Stimulated activated CD8-positive, alpha-beta memory T cell treated with anti-CD3 and anti-CD28 coated beads, Interleukin-4, amount 100 ng/mL, for 1 hour (primary cell): ENCODE measurements at places on chromosomes 1 and 21.

DNA sequence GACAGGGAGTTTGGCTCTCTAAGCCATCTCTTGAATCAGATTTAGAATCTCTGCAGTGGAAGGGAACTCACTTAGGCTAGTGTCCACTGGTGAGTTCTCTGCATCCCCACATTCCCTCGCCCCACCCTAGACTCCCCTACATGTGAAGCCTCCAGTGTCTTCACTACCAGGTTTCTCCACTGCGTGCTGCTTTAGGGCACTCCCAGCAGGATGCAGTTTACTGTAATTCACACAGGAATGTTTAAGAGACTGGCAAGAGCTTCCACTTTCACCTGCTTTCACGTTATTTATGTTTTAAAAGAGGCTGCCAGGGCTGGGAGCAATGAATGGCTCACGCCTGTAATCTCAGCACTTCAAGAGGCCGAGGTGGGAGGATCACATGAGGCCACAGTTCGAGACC lies 60.2 kb downstream of the KAZN start:
- no peak for DNase-seq

DNA sequence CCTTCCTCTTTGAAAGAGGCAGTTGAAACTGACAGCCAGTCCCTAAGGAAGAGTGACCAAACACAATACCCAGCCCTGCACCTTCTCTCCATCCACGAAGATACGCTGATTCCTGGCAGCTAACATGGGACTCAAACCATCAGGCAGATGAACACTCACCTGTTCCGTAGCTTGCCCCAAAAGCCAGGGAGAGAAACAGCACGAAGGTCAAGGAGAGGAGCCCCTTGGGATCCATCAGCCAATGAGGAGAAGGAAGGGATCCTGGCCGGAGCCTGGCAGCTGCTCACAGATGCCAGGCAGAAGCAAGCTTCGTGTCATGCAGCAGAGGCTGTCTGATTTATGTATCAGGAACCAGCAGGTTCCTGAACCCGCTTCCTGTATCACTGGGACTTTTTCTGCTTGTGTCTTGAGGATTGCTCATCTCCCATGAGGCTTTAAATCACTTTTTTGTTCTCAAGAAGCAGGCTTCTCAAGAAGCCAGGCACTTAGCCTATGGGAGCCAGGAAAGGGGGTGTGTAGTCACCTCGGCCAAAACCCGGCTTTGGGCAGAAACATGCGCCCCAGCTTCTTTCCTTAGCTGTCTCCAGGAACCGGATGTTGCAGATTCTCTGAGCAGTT lies at the start of gene SLAMF1:
Gene SLAMF1 (minus strand): TSS at position 334 of the 618 bp plus-strand sequence. CDS start 99 bp downstream, at position 235.
- DNase-seq: no peak

- no peak for DNase-seq
These were observed 89.8 kb upstream of the KCNE2 start for GRCh38 chr21:34274001-34274400.

DNA sequence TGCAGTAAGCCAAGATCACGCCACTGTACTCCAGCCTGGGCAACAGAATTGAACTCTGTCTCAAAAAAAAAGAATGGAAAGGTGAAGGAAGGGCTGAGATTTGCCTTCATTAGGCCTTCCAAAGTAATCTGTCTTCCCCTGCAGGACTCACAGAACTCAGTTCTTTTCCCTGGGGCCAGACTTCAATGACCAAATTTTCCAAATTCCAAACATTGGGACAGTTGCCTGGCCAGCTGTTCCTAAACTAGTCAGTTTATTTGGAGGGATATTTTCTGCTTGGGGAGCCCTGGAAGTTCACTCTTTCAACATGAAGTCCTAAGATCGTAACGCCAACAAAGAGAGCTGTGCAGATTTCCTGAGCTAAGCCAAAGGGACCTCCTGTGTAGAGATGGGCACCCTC lies 5.4 kb upstream of the DEDD start:
- DNase-seq: no peak

DNA sequence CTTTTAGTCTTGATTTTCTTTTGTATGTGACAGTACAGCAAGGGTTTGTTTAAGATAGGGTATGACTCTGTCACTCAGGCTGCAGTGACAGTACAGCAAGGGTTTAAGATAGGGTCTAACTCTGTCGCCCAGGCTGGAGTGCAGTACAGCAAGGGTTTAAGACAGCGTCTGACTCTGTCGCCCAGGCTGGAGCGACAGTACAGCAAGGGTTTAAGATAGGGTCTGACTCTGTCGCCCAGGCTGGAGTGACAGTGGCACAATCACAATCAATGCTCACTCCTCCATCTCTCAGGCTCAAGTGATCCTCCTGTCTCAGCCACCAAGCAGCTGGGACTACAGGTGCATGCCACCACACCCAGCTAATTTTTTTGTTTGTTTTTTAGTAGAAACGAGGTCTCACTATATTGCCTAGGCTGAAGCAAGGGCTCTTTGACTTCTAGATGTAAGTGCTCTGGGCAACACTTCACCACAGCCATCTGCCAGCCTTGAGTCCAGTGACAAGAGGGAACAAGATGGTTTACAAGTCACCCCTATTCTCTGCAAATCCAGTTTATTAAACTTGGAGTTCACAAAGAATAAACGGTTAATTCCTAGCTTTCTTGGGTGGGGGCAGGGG lies 965 bp upstream of the SH2D5 start:
- no peak for DNase-seq

DNA sequence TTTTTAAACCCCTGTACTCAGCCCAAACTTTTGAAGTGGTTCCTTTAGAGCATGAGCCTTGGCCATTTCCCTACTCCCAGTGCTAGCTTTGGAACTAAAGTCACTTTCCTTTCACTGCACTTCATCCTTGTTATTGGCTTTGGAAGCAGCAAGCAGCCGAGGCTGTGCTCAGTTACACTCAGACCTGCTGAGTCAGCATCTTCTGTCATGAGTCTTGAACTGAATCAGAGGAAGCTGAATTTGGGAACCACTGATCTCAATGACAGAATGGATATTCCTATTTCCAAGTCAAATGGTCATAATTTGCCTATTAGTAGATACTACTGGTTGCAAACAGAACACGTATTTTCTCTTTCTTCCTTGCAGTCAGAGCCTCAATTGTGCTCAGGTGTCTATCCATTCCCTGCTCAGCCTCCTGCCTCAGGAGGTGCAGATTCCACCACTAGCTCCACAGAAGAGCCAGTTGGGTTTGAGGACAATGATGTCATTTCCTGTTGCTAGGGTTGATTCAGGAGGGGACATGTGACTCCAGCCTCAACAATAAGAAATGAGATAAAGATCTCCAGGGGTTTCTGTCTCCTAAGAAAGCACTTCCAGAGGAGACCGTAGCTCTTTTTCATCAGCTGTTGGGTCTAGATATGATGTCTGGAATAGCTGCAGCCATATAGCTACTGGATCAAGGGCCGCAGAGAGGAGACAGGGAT lies 44.9 kb upstream of the NTPCR start:
- no peak for DNase-seq

- no peak for DNase-seq
These were observed 112.0 kb upstream of the CHRM3 start for GRCh38 chr1:239274242-239274830.

DNA sequence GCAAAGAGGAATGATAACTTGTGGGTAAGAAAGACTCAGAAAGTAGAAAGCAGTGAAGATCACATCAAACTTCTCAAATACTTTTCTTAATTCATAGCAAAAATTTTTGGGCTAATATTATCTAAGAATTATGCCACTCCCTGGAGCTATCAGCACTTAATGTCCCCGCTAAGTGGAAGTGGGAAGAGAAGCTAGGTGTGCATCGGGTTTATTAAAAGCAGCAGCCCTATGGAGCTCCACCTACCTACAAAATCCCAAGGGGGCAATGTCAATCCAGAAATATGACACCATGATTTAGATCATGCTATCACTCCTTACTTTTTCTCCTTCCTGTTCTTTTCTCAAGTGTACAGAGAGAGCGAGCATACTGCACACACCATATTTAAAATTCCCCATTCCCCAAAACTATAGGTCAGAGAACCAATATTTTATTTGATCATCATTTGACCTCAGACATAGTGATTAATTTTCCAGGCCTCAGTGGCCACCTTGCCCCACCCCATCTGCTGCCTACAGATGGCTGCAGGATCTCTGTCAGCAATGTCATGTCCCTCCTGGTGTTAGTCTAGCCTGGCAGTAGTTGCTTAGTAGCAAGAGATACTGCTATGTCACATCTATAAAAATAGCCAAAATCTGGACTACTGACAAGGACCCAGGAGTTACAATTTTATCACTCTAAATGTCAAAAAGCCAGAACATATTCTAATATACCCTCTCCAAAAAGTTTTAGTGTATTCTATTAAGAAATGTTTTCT lies 66.6 kb downstream of the MAP3K21 start:
- no peak for DNase-seq

DNA sequence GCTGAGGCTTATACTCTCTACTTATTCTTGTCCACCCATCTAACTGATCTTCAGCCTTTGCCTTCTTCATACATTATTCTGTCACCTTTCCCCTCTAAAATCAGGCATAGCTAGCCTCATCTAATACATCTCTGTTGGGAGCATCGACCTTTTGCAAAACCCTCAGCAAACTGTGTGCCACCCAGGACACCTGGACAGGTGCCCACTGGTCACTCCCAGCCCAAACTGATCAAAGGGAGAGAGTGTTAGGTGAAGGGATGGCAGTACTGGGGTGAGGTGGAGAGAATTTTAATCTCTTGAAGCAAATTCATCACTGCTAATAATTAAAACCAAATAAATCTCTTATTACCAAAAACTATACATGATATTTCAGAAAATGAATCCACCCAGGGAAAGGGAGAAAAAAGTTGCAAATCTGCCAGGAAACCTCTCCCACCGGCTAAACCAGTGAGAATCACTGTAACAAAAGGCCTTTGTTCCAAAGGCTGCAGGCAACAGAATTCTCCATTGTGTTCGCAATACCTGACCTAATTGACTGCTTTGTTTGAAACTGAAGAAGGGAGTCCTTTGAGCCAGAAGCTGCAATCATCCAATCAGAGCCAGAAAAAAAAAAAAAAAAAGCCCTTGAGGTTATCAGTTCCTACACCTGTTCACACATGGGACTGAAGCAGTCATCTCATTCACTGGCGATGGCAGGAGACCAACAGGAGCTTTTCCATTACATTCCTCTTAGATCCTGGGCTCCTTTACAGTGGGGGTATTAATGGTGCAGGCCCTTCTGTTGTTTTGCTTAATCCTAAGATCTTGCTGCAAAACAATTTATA lies 172.6 kb downstream of the APP start:
- DNase-seq: no peak

DNA sequence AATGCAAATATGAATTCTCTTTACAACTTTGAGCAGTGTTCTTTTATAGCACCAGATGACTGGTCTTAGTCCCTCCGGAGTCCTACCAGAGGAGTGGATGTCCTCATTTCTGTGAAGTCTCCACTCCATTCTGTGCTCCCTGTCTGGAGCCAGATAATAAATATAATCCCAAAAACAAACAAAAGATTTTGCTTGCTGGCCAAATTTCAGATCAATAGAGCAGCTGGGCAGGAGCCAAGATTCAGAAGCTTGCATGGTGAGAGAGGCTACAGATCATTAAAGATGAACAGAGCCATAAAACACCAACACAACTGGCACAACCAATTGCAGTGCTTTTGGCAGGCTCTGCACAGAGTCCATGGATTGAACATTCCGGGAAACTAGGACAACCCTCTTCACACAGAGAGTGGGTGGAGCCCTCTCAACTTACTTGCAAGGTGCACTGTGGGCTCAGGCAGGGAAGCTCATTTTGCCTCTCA lies 231.5 kb upstream of the SNX7 start:
- DNase-seq: no peak

GRCh38 chr1:203564024-203564423 lies 62.6 kb upstream of the ATP2B4 start:
- DNase-seq: no peak

DNA sequence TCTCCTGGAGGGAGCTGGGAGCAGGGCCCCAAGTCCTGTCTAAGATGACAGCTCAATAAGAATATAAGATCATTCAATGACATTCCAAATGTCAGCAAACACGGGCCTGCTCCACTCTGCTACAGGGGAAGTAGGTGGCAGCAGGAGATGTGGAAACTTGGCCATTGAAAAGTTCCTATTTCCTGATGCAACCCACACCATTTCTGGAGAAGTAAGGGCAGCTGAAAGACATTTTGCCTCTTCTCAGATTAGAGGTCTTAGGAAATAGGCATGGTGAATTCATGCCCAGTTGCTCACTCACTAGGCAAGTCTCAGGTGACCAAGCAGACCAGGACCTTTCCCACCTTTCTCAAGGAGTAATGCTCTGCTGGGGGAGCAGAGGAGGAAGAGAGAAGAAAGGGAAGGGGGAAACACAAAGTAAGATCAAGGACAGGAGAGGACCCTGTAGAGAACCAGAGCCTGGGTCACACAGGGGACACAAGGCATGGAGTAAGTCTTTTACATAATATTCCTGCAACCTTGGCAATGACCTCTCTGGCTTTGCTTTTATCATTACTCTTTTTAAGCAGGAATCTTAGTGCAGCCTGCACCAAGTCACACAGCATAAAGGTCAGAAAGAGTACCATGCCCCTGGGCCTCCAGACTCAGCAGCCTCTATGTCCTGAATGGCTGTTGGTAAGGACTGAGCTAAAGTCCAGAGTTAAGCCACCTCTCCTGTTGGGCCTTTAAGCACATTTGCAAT lies 68.9 kb downstream of the DMAP1 start:
- DNase-seq: no peak

GRCh38 chr1:153614189-153614900 lies 1.4 kb upstream of the S100A16 start:
- no peak for DNase-seq

- DNase-seq: no peak
These were observed 43.5 kb upstream of the NRDC start for GRCh38 chr1:51922040-51922439.

DNA sequence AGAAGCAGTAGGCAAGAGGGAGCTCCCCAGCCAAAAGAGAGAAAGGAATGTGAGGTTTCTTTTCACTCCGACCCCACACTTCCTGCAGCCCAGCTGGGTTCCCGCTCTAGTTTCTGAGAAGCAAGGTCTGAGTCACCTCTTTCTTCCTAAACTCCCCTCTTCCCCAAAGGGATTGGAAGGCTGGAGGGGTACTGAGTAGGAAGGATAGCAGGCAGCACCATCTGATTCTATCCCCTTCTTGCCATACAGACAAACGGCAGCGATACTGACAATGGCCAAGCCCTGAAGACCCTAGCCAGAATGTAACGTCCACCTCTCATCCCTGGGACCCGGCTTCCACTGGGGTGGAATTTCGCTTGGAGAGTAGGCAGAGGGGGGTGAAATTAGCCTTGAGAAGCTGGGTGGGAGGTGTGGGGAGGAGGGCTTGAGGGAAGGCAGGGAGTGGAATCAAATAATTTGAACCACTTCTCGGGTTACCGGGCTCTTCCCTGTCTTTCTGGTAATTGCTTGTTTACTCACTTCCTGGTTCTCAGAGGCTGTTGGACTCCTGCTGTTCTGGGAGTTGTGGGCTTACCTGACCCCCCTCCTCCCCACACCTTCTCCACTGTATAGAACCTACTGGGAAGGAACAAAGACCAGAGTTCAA lies 13.2 kb downstream of the IER5 start:
- no peak for DNase-seq
